Renal cortical epithelial cell (primary cell): ENCODE measurements at places on chromosomes 5 and 9. TPM values are rescaled to one million over a fixed set of nuclear protein-coding genes. Genes with fewer than 3 reads are reported as not detected.

The ZFP2 gene
- 1.2 and 6.4 TPM in 2 replicates for total RNA-seq

The CDH6 gene
- 207 and 416 TPM in 2 replicates for total RNA-seq

DNA sequence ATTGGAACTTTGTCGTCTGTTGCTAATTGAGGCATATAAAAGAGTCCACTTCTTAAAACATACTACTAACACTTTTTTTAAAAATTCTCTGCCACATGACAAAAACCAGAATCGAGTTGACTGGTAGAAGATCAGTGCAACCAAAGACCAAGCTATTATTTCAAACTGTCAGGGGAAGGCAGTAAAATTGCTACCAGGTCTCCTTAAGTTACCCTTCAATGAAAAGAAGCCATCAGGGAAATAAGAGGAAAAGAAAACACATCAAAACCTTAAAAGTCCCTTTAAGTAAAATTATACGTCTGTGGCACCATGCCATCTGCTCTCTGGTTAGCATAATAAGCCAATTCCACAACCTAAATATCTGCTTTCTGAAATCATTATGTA, 9.6 kb downstream of the ZNF608 start:
- no peak for DNase-seq

GRCh38 chr5:103919506-103919905, 356.9 kb upstream of the NUDT12 start:
- peak; percentile 51 for DNase-seq

The STPG3 gene
- not detected in 2 replicates for total RNA-seq
